ENCODE measurements at places on chromosomes 1 and 21.

GRCh38 chr1:209062081-209062620 lies 521.4 kb upstream of the CAMK1G start:
- DNase-seq = no peak

DNA sequence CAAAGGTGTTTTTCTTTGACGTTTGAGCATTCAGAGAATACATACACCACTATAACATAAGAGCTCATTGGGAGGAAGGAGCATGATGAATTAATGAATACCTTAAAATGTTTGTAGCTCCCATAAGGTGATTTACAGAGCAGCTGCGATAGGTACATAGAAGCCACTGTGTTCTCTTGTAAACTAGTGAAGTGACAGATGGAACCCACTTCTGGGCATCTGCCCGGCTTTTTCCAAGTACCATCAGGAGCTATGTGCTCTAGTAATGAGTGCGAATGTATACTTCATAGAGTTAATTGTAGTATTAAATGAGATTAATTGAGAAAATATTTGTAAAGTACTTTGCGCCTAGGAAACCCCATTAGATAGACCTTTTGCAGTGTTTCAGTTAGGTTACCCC lies 48.4 kb downstream of the HENMT1 start:
- no peak for DNase-seq

- DNase-seq = no peak
Observed at GRCh38 chr1:208934933-208935332, 648.6 kb upstream of the CAMK1G start.

GRCh38 chr1:1768249-1768992 lies 9.8 kb downstream of the NADK start:
- no peak for DNase-seq

GRCh38 chr21:39051588-39051949 lies 131.7 kb downstream of the PSMG1 start:
- DNase-seq = peak; percentile 3

GRCh38 chr1:201023517-201023902 lies at the start of gene KIF21B:
Gene KIF21B, minus strand, starts transcription at chr1:201023714. Its CDS starts 331 bp downstream, at chr1:201023383.
- DNase-seq = peak; percentile 82

- DNase-seq = no peak
Observed at GRCh38 chr1:207987164-207987563, 76.2 kb upstream of the CD34 start.

DNA sequence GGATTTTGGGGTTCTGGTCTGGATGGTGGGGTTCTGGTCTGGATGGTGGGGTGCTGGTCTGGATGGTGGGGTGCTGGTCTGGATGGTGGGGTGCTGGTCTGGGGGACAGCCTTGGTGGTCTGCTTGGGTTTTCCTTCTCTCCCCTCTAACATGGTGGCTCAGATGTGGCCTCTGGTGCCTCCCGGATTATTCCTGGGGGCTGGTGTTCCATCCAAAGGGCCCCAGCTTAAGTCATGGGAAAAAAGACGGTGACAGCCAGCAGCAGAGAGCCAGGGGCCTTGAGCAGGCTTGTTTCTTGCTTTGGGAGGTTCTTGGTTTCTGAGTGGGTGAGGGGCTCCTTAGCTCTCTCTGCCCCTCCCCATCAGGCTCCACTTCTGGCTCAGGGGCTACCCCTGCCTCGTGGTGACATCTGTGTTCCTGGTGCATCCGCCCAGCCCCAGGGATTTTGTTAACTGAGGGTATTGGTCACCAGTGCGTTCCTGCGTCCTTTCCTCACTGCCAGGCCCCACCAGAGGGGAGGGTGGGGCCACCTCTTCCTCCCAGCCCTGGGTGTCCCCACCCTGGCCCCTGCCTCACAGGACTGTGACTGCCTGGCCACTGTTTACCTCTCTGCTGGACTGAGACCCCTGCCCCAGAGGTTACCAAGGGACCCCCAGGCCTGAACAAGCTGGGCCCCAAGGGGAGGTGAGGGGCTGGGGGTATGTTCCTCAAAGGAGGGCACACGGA lies 43.2 kb upstream of the ACTRT2 start:
- DNase-seq = no peak

GRCh38 chr1:205301842-205302588 lies 19.5 kb downstream of the NUAK2 start:
- no peak for DNase-seq

DNA sequence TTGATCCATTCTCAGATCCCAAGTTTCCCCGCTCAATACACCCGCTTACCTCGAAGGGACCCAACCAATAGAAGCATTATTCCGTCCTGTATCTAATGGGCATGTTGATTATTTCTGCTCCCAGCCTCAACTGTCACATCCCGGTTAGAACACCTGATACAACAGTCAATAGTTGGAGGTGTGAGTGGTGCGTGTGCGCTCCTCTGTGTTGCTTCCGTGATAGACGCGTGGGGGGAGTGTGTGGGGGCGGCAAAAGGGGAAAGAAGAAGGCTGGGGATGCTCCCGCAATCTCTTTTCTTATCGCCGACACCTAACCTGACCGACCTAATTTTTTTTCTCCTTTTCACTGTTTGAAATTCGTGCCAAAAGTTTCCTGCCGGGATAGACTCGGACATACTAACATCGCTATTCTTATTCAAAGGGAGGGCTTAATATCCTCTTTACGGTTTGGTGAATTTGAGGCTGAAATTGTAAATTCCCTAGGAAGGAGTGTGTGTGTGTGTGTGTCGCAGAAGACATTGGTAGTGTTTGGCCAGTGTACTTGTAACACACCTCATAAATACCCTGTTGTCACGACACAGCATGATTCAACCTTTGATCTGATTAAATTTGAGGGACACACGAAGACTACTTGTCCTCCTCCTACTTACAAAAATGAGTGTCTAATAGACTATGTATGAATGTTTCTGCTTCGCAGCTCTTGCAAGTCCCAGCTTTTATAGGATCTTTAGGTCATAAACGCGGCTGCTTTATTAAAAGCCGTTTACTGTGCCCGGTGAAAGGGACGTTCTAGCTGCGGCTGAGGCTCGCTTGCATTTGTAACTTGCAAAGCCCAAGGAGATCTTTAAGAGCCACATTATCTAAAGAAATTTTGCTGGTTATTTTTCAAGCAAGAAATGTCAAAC lies 1.5 kb upstream of the PROX1 start:
- no peak for DNase-seq

- no peak for DNase-seq
Observed at GRCh38 chr1:21823980-21824702, 12.1 kb downstream of the LDLRAD2 start.

- no peak for DNase-seq
Observed at GRCh38 chr1:81410351-81410750, 390.4 kb upstream of the ADGRL2 start.

GRCh38 chr21:33089395-33090119 lies 19.6 kb downstream of the OLIG1 start:
- peak; percentile 94 for DNase-seq

DNA sequence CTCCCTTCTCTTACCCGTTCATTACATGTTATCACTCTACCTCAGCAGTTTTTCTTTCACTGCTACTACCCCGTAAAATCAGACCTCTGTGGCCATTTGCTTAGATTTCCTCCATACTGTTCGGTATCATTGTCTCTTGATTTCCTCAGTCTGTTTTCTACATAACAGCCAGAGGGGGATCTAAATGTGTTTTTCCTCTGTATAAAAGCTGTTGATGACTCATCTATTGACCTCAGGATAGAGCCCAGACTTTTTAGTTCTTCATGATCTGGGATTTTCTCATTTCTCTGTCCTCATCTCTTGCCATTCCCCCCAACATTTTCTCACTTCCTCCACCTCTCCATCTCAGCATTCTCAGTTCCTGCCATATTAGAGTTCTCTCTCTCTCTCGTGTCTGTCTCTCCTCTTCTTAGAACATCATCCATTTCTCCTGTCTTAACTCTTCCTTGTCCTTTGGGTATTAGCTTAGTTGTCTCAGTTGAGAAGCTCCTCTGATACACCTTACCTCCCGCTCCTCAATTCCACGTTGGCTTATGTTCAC lies 10.5 kb downstream of the OTUD3 start:
- no peak for DNase-seq

DNA sequence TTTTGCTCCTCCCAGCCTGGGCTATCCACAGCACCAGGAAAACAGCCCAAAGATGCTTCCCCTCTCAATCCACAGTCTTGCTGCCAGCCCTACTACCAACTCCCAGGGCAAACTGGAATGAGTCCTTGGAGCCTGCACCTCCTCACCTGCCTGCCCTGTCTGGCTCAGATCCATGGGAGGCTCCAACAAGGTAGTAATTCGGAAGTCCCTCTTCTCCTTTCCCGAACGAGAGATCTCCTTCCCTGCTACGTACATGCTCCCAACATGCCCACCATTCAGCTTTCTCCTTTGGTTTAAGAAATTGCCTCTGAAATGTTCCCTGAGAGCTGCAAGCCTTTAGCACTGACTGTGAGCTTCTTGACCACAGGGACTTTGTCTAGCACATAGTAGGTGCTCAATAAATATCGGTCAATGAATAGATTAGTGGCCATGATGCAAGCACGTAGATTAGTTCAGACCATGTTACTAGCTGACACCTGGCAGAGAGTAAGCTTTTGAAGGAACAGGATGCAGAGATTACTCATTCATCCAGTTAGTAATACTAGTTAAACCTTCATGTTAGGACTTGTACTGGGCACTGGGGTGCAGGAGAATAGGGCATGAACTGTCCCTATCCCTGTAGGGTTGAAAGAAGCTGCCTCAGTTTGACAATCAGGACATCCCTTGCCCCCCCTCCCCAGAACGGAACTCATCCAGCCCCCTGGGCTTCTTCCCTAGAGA lies 80.1 kb downstream of the DISP3 start:
- DNase-seq = no peak

DNA sequence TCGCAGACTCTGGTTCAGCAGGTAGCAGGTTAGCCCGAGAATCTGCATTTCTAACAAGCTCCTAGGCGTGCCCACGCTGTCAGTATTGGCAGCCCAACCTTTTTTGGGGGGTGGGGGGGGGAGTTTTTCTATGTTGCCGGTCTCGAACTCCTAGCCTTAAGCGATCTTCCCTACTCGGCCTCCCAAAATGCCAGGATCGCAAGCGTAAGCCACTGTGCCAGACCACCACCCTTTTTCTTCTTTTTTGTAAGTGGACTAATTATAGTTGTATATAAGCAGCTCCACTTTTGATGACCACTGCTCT lies 480 bp upstream of the MIS18A start:
- no peak for DNase-seq

GRCh38 chr1:118223426-118223825 lies 38.4 kb upstream of the SPAG17 start:
- no peak for DNase-seq

GRCh38 chr1:31723828-31724359 lies 20.1 kb upstream of the COL16A1 start:
- DNase-seq = peak; percentile 56

DNA sequence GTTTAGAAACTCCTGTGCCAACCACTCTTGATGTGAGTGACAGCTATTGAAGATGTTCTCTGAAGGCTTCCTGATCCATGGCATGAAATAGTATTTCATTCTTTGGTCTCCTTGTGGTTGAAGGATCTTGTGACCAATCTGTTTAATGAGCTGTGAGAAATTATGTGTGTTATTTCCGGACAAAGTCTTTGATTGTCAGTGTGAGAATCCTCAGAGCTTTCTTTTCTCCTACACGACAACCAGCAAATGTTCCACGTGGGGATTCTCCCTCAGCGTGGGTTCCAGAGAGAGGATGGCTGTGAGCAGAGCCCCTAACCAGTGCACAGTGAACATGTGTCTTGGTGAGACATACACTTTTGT lies 45.0 kb upstream of the HOOK1 start:
- no peak for DNase-seq

GRCh38 chr1:200704986-200705500 lies 33.6 kb upstream of the CAMSAP2 start:
- DNase-seq = no peak

- peak; percentile 46 for DNase-seq
Observed at GRCh38 chr1:118039170-118039569, 109.6 kb downstream of the WDR3 start.

GRCh38 chr1:93585059-93585966 lies 96.3 kb downstream of the BCAR3 start:
- no peak for DNase-seq

DNA sequence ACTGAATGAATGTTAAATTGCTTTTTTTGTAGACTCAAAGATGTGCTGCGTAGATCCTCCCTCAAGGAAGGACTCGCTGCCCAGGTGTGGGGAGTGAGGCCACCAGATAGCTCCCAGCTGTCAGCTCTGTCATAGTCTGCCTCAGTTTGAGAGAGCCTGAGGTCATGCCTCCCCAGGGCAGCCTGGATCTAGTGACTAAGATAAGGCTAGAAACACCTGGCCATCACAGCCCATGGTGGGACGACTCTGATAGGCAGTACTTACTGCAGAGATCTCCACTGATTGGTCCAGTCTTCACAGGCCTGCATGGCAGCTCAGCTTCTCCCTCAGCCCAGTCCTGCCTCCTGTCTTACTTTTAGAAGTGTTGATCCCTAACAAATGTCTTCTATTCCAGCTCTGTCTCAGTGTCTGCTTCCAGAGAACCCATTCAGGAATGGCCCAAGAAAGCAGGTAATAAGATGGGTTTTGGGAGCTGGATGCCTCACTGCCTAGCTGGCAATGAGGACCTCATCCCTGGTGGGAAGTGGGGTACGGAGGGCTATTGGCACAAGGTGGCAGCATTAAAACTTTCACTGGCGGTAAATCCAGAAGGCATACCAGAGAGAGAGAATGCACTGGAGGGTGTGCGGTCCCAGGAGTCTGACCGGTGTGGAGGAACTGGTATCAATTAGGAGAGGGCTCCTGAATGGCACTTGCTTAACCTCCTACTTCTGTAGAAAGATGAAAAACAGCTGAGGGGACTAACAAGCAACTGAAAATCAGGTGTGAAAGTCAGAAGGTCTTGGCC lies 55.3 kb upstream of the GPR37L1 start:
- no peak for DNase-seq

DNA sequence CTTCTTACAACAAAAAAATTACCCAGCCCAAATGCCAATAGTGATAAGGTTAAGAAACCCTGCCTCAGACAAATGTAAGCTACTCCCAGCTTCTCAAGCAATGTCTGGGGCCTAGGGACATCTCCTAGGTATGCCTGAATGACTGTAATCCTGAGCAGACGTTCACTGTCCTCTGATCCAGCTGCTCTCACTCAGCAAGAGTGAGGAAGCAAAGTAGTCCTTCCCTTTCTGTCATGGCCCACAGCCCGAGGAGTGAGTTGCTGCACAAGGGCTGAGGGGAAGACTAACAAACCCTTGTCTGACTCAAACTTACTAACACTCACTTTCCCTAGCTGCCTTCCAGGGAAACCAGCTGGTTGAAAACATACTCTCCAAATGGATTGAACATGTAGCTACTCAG lies 124.9 kb upstream of the TNFSF4 start:
- DNase-seq = peak; percentile 58

DNA sequence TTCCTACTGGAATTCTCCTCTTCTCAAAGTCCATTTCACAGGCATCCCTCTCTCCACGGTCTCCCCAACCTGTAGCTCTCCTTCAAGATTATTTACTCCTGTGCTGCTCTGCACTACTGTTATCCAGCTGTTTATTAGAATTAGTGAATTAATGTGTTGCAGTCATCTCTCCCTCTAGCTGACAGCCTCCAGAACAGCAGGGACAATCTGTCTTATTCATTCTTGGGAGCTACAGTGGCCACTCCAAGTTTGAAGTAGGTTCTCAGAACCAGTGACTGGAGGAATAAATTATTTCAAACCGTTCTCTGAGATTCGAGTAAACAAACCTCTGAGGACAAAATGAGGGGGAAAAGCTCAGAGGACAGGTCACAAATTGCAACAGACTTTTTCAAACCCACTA lies 330.9 kb downstream of the RRAGC start:
- no peak for DNase-seq
